ENCODE measurements at places on chromosomes 4 and X. TPM values are rescaled to one million over a fixed set of nuclear protein-coding genes. Genes with fewer than 3 reads are reported as not detected.

Gene TCEAL6
- 28.3 TPM for polyA plus RNA-seq

Gene GPR50
- not detected for polyA plus RNA-seq

Gene TCEAL5
- 28.3 TPM for polyA plus RNA-seq

Gene CXCL3
- polyA plus RNA-seq = not detected

Gene ARHGAP36
- polyA plus RNA-seq = not detected

Gene TRAM1L1
- 12.1 TPM for polyA plus RNA-seq

Gene SSX2
- polyA plus RNA-seq = not detected

Measured in Purkinje cell (primary cell).